ENCODE measurements at places on chromosomes 3 and 15. TPM values are rescaled to one million over a fixed set of nuclear protein-coding genes. Genes with fewer than 3 reads are reported as not detected.

The MRPL47 gene
- 27.3 TPM for total RNA-seq

The RBPMS2 gene
- 16.9 TPM for total RNA-seq

The STT3B gene
- total RNA-seq = 169 TPM

The HRH1 gene
- total RNA-seq = 10.5 TPM

The ZNF80 gene
- not detected for total RNA-seq

The DCP1A gene
- 31.7 TPM for total RNA-seq

The ATP13A4 gene
- 2.1 TPM for total RNA-seq

The MB21D2 gene
- 8.7 TPM for total RNA-seq

The RMDN3 gene
- 34.6 TPM for total RNA-seq
